ENCODE measurements at places on chromosomes 13 and 19.

DNA sequence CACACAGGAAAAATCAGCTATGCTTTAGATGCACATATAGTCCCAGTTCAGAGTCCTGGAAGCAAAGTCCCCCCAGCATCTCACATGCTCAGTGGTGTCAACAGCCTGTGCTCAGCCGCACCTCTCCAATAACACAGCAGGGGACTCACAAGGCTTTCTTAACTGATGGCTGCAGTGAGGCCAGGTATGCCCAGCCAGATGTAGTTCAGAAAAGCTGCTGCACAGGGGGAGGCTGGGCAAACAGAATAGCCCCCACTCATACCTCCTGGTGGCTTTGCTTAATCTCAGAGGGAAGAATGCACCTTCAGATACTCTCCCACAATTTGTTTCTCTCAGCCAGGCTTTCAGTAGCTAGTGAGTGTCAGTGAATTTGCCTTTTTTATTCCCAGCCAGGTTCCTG lies 33.4 kb downstream of the FAM124A start:
- no peak for DNase-seq

GRCh38 chr19:30873003-30873402 lies 476.2 kb downstream of the TSHZ3 start:
- no peak for DNase-seq

- DNase-seq, result no peak
Measured at GRCh38 chr13:100608906-100609305, 20.3 kb upstream of the GGACT start.

GRCh38 chr19:10454267-10454666 lies 33.9 kb downstream of the PDE4A start:
- no peak for DNase-seq

- DNase-seq, result no peak
Measured at GRCh38 chr13:110471833-110472162, 89.7 kb downstream of the RAB20 start.

GRCh38 chr13:74061926-74062595 lies 72.1 kb downstream of the KLF12 start:
- DNase-seq, result no peak

DNA sequence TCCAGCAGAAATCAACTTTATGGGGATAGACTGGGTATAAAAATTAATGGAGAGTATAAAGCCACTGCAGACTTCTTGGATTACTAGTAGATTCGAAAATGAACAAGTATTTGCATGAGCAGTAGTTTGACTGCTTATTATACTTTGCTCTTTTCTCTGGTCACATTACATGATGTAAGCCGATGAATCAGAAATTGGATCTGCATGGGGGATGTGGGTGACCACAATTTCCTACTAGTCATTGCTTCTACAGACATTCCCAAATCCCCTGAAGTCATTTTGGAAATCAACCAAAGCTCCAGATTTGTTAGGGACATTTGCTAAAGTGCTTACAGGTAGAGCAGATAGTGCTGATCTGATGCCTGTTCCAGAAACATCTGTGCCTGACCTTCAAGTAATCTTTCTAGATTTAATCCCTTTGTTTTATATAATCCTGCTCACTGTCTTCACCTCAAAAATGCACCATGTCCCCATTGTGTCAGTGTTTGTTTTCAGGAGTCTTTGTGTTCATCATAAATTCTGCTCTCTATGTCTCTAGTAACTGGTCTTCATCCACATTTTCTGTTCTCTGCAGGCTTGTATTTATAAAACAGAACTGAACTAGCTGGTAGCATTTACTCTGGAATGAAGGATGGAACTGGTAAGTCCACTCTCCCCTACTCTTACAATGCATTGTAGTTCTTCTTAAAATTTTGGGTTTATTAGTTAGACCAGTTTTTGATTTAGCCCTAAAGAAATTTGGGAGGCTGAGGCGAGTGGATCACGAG lies 201.5 kb upstream of the CSNK1A1L start:
- no peak for DNase-seq

DNA sequence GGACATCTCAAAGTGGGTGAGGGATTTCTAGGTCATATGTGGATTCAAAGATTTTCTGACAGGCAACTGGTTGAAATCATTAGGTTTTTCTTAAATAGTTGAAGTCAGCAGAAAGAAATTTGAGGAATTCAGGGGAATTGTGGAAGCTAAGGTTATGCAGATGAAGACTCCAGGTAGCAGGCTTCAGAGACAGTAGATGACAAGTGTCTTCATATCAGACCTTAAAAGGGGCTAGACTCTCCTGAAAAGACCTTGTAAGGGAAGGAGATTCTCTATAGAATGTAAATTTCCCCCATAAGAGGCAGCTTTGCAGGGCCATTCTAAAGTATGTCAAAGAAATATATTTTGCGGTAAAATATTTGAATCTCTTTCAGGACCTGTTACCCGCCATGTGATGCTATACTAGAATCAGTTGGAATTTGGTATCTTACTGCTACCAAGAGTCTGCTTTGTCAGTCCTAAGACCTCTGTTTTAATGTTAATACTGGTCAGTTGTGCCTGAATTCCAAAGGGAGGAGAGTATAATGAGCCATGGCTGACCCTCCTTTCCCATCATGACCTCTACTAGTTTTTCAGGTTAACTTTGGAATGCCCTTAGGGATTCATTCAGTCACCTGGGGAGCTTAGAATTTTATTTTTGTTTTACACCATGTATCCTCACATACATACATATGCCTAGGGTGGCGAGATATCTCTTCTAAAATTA lies 1115.5 kb upstream of the SLC10A2 start:
- no peak for DNase-seq

- DNase-seq, result no peak
Measured at GRCh38 chr19:5968431-5969373, 9.2 kb downstream of the RANBP3 start.

- no peak for DNase-seq
Measured at GRCh38 chr19:56840451-56841192, at the start of the genes PEG3 and ZIM2. PEG3 (minus strand) TSS chr19:56840726; CDS start chr19:56824655, 16,071 bp downstream. ZIM2 (minus strand) TSS chr19:56840726; CDS start chr19:56824277, 16,449 bp downstream.

DNA sequence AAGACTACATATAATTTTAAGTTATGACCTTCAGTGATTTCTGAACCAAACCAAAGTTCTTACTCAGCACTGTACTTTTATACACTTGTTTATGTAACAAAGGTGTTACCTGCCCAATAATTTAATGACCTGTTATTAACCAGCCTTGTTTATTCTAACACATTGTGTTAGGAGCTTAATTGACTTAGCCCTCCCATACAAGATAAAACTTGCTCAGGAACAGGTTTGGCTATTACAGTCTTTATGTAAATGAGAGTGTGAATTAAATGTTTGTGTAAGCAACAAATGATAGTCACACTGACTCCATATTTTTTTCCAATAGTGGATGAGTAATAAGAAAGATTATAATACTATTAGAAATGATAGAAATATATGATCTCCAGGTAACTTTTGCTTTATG lies 51.8 kb upstream of the MYCBP2 start:
- no peak for DNase-seq

GRCh38 chr13:96646515-96647211 lies 347.6 kb downstream of the OXGR1 start:
- DNase-seq, result no peak

GRCh38 chr19:54164369-54165068 lies 5.0 kb upstream of the LENG1 start:
- DNase-seq, result no peak

- no peak for DNase-seq
Measured at GRCh38 chr13:99404005-99404755, 97.0 kb upstream of the GPR183 start.

GRCh38 chr13:105365831-105366230 lies 1169.6 kb downstream of the EFNB2 start:
- DNase-seq, result no peak

DNA sequence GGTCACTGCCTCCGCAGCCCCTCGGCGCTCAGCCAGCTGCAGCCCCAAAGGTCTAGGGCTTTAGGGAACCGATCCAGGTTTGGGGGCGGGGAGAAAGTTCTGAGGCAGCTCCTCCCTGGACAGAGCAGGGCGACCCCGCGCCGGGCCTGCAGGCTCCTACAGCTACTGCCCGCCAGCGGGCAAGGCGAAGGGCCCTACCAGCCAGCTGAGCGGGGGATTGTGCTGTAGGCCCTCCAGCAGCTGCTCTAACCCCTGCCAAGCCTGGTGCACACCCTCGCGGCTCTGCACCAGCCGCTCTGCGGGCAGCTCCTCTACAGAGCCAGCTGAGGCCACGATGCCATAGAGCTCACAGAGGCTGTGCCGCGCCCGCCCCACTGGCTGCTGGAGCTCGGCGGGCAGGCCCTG lies 14.0 kb downstream of the PLIN4 start:
- no peak for DNase-seq

GRCh38 chr13:35855531-35856019 lies 275.6 kb downstream of the DCLK1 start:
- no peak for DNase-seq

GRCh38 chr19:7928741-7929701 lies 3.1 kb upstream of the CTXN1 start:
- peak; percentile 48 for DNase-seq

DNA sequence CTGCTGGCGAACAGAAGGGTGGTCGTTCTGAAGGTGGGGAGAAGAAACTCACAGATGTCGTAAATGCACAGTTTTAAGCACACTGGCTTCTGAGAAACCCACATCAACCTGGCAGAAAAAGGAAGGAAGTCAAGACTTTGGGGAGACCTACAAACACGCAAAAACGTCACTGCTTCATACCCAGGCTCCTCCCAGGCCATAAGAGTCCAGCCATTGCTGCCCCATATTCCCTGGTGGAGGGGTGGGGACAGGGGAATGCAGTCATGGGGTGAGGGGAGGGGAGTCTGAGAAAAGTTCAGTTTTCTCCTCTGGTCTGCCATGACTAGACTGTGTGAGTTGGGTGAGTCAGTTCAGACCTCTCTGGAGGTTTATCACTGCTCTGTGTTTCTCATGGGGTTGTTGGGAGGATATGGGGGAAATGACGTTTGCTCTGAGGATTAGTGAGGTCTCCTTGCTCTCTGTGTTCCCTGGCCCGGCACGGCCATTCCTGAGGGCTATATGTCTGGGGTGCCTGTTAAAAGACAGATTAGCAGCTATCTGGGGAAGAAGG lies 139.0 kb downstream of the FLT1 start:
- no peak for DNase-seq

DNA sequence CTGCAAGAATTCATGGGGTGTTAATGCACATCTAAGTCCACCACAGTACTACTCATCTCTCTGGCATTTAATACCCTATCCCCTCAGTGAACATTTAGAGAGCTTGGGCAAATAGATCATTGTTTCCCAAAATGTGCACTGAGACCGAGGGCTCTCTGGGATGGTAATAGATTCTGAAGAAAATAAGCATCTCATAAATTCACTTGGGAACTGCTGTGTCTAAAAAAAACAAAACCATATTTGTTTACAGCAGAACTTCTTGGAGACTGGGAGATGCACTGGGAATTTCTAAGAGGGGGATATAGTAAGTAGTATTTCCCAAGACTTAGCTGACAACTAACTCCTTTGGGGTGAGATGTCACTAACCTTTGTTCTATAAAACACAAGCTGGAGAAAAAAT lies 58.4 kb downstream of the ENOX1 start:
- DNase-seq, result no peak

DNA sequence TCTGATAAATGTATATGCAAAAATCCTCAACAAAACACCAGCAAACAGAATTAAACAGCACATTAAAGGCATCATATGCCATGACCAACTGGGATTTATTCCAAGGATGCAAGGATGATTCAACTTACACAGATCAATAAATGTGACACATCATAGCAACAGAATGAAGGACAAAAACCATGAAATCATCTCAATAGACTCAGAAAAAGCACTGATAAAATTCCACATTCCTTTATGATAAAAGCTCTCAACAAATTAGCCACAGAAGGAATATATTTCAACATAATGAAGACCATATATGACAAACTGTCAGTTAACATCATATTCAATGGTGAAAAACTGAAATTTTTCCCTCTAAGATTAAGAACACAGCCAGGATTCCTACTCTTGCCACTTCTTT lies 691.6 kb downstream of the DIAPH3 start:
- no peak for DNase-seq

DNA sequence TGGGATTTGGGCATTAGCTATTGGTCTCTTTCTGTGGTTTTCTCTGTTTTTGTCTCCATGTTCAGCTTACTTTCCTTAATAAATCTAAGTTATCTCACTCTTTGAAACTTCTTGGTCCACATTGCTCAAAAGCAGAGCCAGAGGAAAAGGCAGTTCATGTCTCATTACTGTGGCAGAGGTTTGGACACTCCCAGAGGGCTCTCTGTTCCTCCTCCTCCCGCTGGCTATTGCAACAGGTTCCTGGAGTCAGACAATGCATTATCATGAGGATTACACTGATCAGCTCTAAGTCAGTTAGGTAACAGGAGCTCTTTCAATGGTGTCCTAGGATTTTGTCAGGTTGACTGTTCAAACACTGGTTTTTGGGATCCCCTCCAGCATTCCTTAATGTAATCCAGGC lies 298.8 kb downstream of the NDFIP2 start:
- no peak for DNase-seq

DNA sequence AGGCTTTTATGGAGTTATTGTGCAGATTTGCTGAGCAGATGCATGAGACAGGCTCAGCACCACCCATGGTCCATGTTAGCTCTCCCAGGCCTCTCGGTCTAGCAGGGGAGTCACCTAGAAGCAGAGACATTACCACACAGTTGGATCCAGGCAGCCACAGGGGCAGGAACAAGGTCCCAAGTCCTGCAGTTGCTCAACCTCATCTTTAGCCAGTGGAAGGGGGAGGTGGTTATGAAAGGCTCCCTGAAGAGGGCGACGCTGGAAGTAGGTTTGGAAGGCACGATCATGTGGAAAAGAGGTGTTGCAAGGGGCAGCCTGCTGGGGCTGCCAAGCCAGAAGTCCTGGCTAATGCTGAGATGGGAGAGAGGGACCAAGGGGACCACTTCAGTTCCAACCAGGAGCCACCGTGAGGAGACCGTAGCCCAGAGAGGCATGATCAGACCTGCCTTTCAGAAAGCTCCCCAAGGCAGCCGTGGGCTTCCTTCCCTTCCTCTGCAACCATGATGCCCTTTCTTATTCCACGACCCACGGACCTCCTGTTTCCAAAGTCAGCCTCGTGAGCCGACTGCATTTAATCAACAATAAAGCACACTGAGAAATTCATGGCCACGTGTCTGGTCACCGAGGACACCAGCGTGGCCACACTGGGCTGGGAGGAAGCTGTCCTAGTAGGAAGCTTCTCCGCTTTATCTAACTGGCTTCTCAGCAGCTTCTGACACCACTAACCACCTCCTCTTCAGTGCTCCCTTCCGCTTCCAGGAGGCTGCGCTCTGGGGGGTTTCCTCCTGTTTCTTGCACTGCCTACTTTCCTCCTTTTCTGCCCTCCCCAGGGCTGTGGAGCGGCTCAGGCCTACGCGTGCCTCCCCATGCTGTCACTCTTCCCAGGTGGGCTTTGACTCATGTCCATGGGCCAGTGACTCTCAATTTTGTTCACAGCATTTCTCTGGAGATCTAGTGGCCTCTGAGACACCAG lies 2.6 kb downstream of the AP1M1 start:
- DNase-seq, result no peak

- DNase-seq, result no peak
Measured at GRCh38 chr19:35430409-35431144, 17.5 kb upstream of the FFAR2 start.

- DNase-seq, result no peak
Measured at GRCh38 chr19:38243279-38243673, 12.9 kb downstream of the PPP1R14A start.

- no peak for DNase-seq
Measured at GRCh38 chr13:43934273-43934672, 54.6 kb downstream of the LACC1 start.
